Naive thymus-derived CD4-positive, alpha-beta T cell (primary cell): ENCODE measurements at places on chromosomes 2 and 18.

DNA sequence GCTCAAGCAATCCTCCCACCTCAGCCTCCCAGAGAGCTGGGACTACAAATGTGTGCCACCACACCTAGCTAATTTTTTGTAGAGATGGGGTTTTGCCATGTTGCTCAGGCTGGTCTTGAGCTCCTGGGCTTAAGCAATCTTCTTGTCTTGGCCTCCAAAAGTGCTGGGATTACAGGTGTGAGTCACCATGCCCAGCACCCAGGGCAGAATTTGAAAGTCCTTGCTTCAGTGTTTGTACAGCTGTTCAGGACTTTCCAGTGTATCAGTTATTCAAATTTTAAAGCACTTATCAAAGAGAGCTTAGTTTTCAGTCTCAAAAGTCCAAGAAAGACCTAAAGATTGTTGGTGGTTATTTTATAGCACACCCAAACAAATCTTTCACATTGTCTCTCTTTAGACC, 43.6 kb upstream of the VPS54 start:
- H3K4me3 ChIP-seq = no peak overlapping the region
- DNase-seq = no peak
- no peak overlapping the region for H3K27ac ChIP-seq
- no peaks in the 10 kb centered on the region for H3K36me3 ChIP-seq
- no peaks in the 10 kb centered on the region for H3K27me3 ChIP-seq
- peaks cover 22% of the 10 kb centered on the region for H3K4me1 ChIP-seq

DNA sequence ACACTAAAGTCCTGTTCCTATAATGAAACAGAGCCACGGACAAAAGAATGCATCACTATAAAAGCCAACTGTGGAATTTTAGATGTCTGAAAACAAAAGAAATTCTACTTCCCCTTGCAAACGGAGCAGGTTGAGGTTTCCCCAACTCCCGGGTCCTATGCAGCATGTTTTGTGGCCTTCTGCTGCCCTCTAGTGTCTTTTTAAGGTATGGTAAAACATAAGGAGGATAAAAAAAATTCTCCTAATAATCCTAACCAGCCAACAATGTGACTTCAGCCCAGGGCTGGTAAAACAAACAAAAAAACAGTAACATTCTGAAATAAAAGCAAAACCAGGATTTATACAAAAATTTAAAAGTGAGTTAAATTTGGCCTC, 539.5 kb downstream of the NRXN1 start:
- H3K27ac ChIP-seq = no peak overlapping the region
- no peaks in the 10 kb centered on the region for H3K36me3 ChIP-seq
- DNase-seq = no peak
- H3K4me1 ChIP-seq = no peaks in the 10 kb centered on the region
- no peaks in the 10 kb centered on the region for H3K27me3 ChIP-seq
- H3K4me3 ChIP-seq = no peak overlapping the region

DNA sequence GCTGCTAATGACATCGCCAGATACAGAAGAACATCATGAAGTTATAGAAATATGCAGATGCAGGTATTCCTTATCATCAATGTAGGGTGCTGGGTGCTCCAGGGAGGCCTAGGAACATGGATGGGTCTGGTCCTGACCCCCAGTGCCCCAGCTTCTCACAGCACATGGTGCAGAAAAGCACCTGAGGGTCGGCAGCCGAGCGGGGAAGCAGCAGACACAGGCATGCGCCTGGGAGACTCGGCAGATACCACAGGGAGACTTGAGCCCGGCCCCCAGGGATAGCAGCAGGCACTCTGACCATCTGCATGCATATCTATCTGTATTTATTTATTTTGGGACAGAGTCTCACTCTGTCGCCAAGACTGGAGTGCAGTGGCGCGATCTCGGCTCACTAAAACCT, 43.2 kb downstream of the TMEM18 start:
- DNase-seq = no peak
- H3K4me1 ChIP-seq = no peaks in the 10 kb centered on the region
- H3K4me3 ChIP-seq = no peak overlapping the region
- no peak overlapping the region for H3K27ac ChIP-seq
- no peaks in the 10 kb centered on the region for H3K27me3 ChIP-seq

GRCh38 chr2:54114936-54115283, 505 bp upstream of the ACYP2 start:
- peak overlapping the region; percentile 89 for H3K4me3 ChIP-seq
- peak overlapping the region; percentile 93 for H3K27ac ChIP-seq
- no peak for DNase-seq
- H3K27me3 ChIP-seq = no peaks in the 10 kb centered on the region

DNA sequence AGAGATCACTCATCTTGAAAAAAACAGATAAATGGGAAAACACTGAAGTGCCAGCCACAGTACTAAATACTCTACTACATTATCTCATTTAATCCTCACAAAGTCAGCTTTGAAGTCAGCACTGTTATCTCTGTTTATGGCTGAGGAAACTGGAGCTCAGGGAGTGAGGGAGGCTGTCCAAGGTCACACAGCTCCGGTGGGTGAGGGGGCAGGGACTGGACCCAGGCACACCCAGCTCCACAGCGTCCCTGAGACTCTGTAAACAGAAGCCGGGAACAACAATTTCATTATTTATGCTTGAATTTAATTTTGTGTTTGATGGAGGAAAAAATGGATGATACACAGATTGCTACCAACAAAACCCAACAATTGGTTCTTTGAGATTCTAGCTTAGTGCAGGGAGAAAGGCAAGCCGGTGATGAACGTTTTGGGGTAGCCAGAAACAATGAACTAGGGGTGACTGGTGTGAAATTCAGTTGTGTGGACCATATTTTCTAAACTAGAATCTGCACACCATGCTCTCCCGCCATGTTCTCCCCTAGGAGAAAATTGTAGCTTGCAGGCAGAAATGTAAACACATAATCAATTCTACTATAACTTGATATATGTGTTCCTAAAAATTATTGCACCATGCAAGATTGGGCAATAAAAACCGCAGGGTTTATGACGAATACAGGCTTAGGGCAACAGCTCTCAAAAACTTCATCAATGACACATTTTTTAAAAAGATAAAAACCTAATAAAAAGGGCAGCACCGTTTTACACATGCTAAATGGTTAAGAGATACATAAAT, at the start of gene GREB1:
Gene GREB1 (plus strand): TSS at position 768 of the 793 bp plus-strand sequence. CDS start 22,570 bp downstream, outside the sequence.
- H3K36me3 ChIP-seq = no peaks in the 10 kb centered on the region
- no peaks in the 10 kb centered on the region for H3K4me1 ChIP-seq
- no peaks in the 10 kb centered on the region for H3K27me3 ChIP-seq
- DNase-seq = no peak
- no peak within 1 kb of the TSS for H3K4me3 ChIP-seq

DNA sequence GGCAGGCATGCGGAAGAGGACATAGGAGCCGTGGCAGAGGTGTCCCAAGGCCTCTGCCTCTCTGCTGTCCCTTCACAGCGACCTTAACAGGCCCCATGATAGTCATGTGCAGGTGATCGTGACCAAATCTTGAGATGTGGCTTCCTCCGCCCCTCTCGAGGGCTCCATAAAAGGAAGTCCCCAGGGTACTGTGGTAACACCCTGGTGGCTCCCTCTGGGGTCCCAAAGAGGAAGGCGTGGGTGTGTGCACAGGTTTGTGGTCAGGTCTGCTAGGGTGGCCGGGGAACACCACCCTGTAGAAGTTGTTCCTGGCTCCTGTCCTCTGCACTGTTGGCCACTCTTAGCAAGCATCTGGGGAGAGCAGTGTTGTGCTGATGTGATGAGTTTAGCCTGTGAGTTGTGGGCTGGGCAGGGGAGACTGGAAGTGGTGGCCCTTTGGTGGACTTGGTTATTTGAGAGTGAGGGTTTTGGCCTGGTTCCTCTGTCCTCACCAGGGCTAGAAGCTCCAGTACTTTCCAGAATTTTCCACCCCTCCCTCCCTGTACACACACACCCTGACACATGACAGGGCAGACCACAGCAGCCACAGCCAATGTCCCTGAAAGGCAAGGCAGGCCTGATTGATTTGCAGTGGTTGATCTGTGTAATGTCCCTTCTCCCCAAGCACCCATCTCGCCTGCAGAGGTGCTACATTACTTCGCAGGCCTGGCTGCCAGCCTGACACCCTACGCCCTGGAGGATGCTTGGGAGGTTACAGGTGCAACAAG, 68.9 kb upstream of the BOD1L2 start:
- H3K4me1 ChIP-seq = peaks cover 9% of the 10 kb centered on the region
- no peaks in the 10 kb centered on the region for H3K36me3 ChIP-seq
- no peak overlapping the region for H3K27ac ChIP-seq

DNA sequence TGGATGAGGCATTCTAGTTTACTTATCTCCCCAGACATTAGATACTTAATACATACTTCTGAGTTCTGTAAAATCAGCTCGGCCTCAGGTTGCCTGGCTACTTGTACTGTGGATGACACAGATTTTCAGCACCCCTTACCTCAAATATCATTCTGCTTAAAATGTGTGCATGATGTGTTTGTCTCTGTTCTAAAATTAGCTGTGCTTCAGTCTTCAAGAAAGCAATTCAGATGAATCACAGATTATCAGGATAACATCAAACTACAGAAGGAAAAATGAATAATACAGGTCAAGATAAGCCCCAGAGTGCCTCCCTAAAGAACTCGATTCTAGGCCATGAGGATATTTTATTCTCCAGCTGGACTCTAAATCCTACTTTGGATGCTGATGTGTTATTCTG, 21.3 kb upstream of the MAPRE2 start:
- H3K36me3 ChIP-seq = no peaks in the 10 kb centered on the region
- no peak overlapping the region for H3K27ac ChIP-seq
- no peaks in the 10 kb centered on the region for H3K4me1 ChIP-seq
- no peak for DNase-seq
- H3K27me3 ChIP-seq = no peaks in the 10 kb centered on the region
